Left lung (tissue), 14 donors: ENCODE measurements at places on chromosomes 13 and 19. TPM values are rescaled to one million over a fixed set of nuclear protein-coding genes. Genes with fewer than 3 reads are reported as not detected.

Gene ZIC2
- not detected for total RNA-seq

Gene RAB3A
- 3.1 TPM for total RNA-seq

Gene ELSPBP1
- not detected for total RNA-seq

Gene KIR2DL4
- total RNA-seq = 0.76 TPM

Gene CGB3
- total RNA-seq = not detected

Gene A1BG
- total RNA-seq = 9.8 TPM

Gene SELENOW
- total RNA-seq = 596 TPM
